ENCODE measurements at places on chromosomes 5 and 9.
A peak's percentile ranks its signal among the peaks of the same experiment; 100 is the strongest.

- no peak for DNase-seq
These were observed 7.6 kb upstream of the DNAJA1 start for GRCh38 chr9:33017283-33018041.

DNA sequence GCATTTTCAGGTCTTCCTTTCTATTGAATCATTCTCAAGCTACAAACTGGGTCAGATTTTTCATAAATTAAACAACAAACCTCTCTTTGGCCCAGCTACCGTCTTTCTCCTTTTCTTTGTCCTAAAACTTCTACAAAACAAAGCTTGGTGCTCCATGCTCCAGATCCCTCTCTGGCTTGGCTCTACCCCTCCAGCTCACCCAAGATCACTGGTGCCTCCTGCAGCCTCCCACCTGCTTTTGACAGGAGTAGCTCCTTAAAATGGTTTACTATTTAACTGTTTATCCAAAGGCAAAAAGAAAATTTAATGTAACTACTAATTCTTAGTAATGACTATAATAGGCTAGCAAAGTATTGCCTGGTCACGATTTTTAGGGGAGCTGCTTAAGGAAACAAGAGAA, 10.7 kb upstream of the SERINC5 start:
- no peak for DNase-seq

GRCh38 chr5:35325836-35326235, 95.5 kb upstream of the PRLR start:
- DNase-seq, result no peak

GRCh38 chr9:34675048-34675714, 12.7 kb upstream of the CCL27 start:
- DNase-seq, result peak; percentile 70

GRCh38 chr5:133316346-133317343, 264.8 kb downstream of the HSPA4 start:
- no peak for DNase-seq

Data from hematopoietic multipotent progenitor cell treated with erythropoietin and hydrocortisone succinate and interleukin-3 and kit ligand, for 15 days (in vitro differentiated cells).